Right ventricle myocardium superior (tissue), 1 donor: ENCODE measurements at places on chromosomes 4 and X. TPM values are rescaled to one million over a fixed set of nuclear protein-coding genes. Genes with fewer than 3 reads are reported as not detected.
A peak's percentile ranks its signal among the peaks of the same experiment; 100 is the strongest.

DNA sequence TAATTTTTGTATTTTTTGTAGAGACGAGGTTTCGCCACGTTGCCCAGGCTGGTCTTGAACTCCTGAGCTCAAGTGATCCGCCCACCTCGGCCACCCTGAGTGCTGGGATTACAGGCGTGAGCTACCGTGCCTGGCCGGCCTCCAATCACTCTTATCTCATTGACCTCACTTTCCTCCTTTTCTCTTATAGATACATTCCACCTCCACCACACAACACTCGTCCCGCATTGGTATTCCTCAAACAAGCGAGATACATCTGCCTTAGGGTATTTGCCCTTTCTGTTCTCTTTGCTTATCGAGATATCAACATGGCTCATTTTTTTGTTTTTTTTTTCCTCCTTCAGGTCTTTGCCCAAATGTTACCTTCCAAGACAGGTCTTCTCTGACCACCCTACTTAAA lies 1.8 kb upstream of the PRPS1 start:
- no peak for DNase-seq

- DNase-seq: peak; percentile 90
Measured at GRCh38 chr4:7806338-7807090, 133.1 kb downstream of the AFAP1 start.

GRCh38 chr4:113899271-113900070 lies 80.0 kb downstream of the ARSJ start:
- DNase-seq: no peak

DNA sequence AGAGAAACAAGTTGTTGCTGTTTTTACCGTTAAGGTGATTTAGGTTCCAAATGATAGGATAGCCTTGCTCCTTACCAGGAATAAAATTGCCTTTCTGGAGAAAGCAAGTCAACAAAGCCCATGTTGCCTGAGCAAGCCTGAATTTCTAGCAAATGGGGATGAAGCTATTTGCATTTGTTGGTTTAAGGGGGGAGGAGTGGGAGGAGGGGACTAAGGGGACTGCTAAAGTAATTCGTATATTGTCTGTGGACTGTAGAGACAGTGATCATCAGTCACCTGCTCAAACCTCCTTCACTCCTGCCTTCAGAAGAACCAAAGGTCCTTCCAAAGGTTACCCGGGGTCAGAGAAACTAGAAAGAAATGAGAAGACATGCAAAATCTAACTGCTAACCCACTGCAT lies 65.8 kb downstream of the SCML2 start:
- DNase-seq: no peak

DNA sequence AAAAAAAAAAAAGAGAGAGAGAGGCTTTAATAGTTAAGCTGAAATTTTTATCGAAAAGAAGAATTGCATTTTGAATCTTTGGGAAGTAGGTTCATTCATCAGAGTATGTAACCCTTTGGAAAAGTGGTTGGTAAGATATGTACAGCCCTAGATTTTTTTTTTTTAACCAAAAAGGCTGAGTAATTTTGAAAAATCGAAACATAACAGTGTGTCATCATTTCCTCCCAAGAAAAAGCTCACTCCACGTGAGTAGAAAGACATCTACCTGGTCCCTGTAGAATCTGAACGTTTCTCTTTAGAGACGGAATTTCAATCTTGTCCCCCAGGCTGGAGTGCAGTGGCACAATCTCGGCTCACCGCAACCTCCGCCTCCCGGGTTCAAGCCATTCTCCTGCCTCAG lies 16.2 kb downstream of the SHOX start:
- no peak for DNase-seq

DNA sequence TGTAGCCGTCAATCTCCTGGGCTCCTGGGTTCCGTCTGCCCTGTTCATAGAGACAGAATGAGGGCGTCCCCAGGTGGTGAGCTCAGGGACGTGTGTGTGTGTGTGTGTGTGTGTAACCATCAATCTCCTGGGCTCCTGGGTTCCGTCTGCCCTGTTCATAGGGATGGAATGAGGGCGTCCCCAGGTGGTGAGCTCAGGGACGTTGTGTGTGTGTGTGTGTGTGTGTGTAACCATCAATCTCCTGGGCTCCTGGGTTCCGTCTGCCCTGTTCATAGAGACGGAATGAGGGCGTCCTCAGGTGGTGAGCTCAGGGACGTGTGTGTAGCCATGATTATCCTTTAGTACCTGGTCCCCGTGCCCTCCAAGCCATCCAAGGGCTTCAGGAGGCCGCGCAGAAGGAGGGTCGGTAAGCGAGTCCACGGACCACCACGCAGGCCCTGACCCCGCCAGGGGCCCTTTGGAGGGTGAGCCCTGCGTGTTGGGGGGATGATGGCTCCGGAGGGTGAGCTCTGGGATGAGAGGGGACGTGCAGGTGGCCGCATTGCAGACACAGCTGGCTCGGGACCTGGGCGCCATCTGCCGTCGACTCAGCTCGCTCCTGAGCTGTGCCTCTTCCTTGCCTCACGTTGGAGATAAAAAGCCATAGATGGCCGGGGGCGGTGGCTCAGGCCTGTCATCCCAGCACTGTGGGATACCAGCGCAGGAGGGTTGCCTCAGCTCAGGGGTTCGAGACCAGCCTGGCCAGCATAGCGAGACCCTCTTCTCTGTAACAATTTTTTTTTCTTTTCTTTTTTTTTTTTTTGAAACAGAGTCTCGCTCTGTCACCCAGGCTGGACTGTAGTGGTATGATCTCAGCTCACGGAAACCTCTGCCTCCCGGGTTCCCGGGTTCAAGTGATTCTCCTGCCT lies 5.4 kb upstream of the GTPBP6 start:
- peak; percentile 55 for DNase-seq

GRCh38 chr4:186809070-186809469 lies 85.4 kb upstream of the FAT1 start:
- DNase-seq: no peak

DNA sequence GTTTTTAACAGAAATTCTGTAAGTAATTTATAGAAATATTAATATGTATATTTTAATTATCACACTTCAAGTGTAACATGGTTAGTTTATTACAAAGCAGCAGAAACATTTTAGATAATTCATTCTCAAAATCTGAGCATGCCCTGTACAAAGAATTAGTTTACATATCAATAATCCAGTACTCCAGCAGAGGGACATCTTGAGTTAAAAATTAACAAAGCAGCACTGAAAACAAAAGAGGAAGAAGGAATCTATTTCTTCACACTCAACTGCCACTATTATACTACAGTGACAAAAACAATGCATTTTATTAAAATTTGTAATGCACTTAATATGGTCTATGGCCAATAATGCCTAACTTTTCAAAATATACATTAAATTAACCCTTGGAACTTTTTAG lies 179.1 kb upstream of the KLHL4 start:
- DNase-seq: no peak

DNA sequence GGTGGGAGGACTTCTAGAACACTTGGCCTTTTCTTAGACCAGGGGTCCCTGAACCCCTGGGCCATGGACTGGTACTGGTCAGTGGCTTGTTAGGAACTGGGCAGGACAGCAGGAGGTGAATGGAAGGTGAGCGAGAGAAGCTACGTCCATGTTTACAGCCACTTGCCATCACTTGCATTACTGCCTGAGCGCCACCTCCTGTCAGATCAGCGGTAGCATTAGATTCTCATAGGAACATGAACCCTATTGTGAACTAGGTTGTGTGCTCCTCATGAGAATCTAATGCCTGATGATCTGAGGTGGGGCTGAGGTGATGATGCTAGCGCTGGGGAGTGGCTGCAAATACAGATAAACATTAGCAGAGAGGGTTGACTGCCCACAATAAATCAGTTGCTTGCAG lies 100.9 kb upstream of the IGFBP7 start:
- DNase-seq: no peak

DNA sequence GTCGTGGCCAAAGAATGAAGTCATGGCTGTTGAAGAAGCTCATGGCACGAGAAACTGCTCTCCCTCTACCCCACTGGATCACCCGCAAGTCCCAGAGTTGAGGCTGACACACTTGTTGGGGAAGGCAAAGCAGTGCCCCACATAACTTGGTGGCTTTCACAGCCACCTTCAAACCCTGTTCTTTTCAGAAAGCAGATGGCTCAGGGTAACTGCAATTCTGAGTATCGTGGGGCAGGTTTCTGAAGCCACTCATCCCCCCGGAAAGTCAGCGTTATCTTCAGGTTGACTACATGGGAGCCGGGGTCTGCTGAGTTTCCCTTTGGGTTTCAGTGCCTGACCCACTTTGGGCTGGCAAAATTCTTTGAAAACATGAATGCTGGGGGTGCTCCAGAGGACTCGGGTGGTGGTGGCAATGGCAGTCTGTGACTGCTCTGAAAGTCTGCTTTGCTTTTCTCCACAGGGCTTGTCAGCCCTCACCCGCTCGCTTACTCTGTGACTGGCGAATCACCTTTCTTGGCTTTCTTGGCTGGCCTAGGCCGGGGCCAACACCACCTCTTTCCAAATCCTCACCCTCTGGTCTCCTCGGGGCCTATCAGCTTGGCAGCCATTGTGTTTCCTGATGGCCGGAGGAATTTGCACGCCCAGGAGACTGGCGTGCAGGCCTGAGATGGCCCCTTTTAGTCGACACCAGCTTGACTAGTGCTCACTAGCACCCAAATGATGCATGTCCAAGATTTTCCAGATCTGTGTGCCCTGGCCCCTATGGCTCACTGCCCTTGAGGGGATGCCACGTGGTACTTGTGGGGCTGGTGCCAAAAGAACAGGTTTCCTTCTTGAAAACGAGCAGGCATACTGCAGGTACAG lies 7.3 kb downstream of the PPP1R3F start:
- no peak for DNase-seq

The ZCCHC18 gene
- 0.65 TPM for total RNA-seq

The DIPK2B gene
- 17.8 TPM for total RNA-seq

The XPNPEP2 gene
- total RNA-seq: 0.73 TPM

The PCDH10 gene
- total RNA-seq: 0.08 TPM

The PABPC4L gene
- total RNA-seq: 0.65 TPM
